ENCODE measurements at places on chromosomes 12 and 14. TPM values are rescaled to one million over a fixed set of nuclear protein-coding genes. Genes with fewer than 3 reads are reported as not detected.

DNA sequence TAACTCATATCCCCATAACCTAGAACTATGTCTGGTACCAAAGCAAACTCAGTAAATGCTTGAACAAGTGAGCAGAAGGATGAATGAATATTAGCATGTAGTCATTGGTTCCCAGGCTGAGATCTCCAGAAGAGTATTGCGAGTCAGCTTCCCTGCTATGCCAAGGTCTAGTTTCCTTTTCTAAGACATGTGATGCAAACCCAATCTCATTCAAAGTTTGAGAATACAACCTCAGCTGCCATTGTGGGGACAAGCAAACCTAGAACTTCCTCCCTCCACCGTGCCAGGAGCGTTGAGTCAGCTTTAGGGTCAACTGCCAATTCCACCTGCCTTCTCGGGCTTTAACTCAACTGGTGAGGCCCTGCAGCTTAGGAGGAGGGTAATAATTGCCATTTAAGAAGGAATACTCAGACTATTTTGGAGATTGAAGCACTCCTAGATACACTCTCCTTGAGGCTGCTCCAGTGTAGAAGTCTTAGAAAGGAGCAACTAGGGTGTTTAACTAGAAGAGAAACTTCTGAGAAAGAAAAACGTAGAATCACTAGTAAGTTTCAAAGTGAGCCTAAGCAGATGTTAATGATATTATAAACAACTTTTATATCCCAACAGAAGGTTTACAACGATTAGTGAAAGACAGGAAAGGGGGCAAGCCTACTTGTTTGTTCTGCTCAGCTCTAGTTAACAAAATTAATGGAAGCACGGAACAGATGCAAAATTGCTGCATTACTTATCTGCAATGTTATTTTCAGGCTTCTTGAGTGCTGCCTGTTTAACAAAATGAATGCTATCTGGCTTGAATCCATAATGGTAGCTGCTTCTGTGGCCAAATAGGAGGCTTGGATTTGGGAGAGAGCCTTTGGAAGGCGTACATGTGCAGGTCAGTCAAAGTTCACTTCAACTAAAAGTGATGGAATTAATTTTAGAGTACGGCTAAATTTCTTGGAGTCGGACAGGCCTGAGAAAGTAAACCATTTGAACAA is 96.9 kb downstream of the HELB start:
- no peak for DNase-seq

The TMEM30B gene
- 11.3 TPM for total RNA-seq

DNA sequence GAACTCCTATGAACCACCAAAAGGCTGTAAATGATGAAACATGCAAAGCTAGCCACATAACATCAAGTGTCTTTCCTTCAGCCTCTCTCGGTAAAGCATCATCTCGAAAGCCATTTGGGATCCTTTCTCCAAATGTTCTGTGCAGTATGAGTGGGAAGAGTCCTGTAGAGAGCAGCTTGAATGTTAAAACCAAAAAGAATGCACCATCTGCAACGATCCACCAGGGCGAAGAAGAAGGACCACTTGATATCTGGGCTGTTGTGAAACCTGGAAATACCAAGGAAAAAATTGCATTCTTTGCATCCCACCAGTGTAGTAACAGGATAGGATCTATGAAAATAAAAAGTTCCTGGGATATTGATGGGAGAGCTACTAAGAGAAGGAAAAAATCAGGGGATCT is 61.2 kb downstream of the ATG14 start:
- DNase-seq, result no peak

GRCh38 chr12:106854723-106855122 is 80.2 kb downstream of the RIC8B start:
- DNase-seq, result no peak

- peak; percentile 64 for DNase-seq
These were observed 594.1 kb downstream of the NRXN3 start for GRCh38 chr14:78764240-78764639.

- DNase-seq, result no peak
These were observed 434.0 kb upstream of the RGS6 start for GRCh38 chr14:71498212-71498611.

All from kidney epithelial cell (primary cell).